ENCODE measurements at places on chromosomes 16 and 17.

- no peak for DNase-seq
Measured at GRCh38 chr16:12958366-12958765, 57.0 kb downstream of the SHISA9 start.

GRCh38 chr17:1112875-1113274, 66.9 kb downstream of the ABR start:
- DNase-seq: no peak

- DNase-seq: no peak
Measured at GRCh38 chr17:41004397-41004796, 4.5 kb downstream of the KRTAP3-1 start.

GRCh38 chr16:30409125-30410060, 2.0 kb downstream of the ZNF771 start:
- peak; percentile 95 for DNase-seq

DNA sequence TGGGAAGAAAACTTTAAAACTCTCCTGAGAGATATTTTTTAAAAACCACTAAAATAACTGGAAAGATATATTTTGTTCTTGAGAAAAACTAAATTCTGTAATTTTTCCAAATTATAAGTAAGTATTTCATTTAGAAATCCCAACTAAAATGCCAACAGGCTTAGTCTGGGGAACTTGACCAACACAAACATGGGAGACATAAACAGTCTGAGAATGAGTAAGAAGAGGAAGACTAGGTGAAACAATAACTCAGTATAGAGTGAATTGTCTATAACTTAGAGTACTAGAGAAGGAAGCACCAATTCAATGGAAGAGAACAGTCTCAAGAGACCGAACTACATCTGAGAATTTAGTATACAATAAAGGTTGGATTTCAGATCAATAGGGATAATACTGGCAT, 2.9 kb downstream of the CMTM1 start:
- DNase-seq: peak; percentile 82

- DNase-seq: no peak
Measured at GRCh38 chr16:8955828-8956227, 7.9 kb downstream of the USP7 start.

- DNase-seq: no peak
Measured at GRCh38 chr17:3762922-3763776, 37.8 kb downstream of the ITGAE start.

GRCh38 chr17:59389066-59389465, 57.6 kb downstream of the YPEL2 start:
- DNase-seq: no peak

DNA sequence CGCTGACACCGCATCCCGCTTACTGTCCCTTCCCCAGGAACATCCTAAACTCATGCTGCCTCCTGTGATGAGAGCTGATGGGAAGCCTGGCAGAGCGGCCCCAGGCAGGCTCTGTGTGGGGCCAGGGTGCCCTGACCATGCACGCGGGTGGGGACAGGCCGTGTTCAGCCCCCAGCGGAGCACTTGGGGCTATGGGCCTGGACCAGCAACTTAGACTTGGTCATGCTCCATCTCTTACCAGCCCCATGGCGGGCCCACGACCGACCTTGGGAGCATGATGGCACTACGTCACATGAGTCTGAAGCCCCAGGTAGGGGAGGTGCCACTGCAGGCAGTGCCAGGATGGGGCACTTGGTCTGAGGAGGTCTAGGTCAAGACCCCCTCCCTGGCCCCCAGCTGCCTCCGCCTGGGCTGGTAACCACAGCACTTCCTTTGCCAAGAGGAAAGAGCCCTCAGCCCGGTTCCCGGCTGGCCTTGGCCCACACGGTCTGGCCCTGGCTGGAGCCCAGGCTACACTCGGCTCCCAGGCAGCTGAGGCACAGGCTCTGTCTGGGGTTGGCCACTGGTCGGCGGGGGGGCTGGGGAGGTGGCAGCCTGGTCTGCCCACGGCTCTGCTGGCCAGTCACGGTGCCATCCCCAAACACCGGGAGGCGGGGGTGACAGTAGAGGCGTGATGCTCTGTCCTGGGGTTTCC, 25.7 kb downstream of the BAHCC1 start:
- peak; percentile 15 for DNase-seq

DNA sequence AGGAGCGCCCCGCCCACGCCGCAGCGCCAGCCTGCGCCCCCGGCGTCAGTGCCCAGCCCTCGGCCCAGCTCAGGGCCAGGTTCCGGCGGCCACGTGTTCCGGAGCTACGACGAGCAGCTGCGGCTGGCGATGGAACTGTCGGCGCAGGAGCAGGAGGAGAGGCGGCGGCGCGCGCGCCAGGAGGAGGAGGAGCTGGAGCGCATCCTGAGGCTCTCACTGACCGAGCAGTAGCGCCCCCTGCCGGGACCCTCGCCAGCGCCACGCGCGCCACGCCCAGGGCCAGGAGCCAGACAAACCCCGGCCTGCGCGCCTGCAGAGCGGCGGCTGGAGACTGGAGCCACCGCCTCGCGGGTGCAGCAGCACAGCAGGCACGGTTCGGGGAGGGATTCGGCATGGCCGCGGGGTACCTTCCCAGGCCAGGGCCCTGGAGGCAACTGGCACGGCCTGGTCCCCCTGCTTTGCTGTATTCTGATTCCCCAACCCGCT, 9.3 kb downstream of the CORO6 start:
- peak; percentile 90 for DNase-seq

DNA sequence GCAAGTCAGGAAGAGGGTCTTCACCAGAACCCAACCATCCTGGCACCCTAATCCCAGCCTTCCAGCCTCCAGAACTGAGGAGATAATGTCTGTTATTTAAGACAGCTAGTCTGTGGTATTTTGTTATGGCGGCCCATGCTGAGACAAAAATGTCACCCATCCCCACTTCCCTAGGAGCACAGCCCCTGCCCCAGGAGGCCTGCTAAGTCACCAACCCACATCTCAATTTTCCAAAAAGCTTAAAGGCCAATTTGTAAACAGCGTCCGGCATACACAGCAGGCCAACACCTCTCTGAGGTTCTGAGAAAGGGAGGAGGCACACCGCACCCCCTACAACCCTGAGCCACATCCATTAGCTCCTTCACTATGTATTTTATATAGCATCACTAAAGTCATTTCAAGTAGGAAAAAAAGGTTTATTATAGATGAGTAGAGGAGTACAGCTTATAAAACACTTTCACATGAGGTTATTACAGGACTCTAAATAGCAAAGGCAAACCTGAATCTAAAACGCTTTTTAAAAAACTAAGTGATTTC, 6.9 kb downstream of the TMEM170A start:
- no peak for DNase-seq

- DNase-seq: peak; percentile 63
Measured at GRCh38 chr17:63984236-63984635, 11.5 kb upstream of the SCN4A start.

GRCh38 chr17:82153745-82154375, 55.8 kb upstream of the FASN start:
- DNase-seq: peak; percentile 82

- peak; percentile 33 for DNase-seq
Measured at GRCh38 chr17:48624544-48625494, 1.3 kb downstream of the HOXB9 start.

GRCh38 chr16:81367821-81368220, 53.1 kb downstream of the GAN start:
- no peak for DNase-seq

- DNase-seq: peak; percentile 74
Measured at GRCh38 chr16:67883872-67884261, 818 bp upstream of the NRN1L start.

GRCh38 chr17:27493088-27493487, 36.8 kb downstream of the KSR1 start:
- no peak for DNase-seq

GRCh38 chr17:4898927-4899326, 409 bp upstream of the C17orf107 start:
- DNase-seq: no peak

DNA sequence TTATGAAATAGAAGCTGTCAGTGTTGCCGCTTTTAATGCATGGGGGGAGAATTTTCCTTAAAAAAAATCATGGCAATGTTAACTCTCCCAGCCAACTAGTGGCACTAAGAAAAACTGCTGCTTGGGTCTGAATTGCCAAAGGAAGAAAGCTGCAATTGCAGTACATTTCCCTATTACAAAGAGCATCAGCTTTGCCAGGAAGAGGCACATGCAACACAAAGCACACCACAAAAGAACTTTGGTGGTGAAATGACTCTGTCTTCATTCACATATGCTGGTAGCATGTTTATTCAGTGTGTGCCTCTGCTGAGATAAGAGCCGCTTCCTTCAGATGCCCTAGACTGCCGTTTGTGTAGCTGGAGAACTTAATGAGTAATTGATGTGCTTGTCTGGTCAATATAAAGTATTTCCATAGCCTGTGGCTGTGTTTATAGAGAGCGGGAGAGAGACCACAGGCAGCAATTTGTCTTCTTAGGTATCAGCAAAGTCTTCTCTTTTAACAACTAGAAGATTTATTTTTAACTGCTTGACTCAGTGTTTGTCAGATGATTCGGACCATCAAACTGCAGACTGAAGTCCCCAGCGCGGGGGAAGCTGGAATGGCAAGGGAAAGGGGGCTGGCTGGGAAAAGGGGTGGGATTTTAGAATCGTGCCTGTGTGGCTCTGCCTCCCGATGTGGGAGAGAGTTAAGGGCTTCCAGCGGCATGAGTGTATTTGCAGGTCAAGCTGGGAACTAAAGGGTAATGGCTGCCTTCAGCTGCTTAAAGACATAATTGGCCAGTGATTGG, 115.1 kb downstream of the MRTFB start:
- DNase-seq: peak; percentile 84

- no peak for DNase-seq
Measured at GRCh38 chr17:45949755-45950320, 49.2 kb upstream of the STH start.

GRCh38 chr17:41519501-41520224, 973 bp upstream of the KRT15 start:
- no peak for DNase-seq

DNA sequence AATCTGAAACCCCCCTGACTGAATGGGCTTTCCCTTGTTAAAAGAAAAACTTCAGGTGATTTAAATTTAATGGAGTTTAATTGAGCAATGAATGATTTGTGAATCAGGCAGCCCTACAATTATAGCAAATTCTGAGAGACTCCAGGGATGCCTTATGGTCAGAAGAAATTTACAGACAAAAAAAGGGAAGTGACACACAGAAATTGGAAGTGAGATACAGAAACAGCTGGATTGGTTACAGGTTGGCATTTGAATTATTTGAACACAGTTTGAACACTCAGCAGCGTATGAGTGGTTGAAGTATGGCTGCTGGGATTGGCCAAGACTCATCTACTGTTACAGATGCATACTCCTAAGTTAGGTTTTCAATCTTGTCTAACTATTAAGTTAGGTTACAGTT, 19.0 kb upstream of the CPHXL start:
- no peak for DNase-seq

DNA sequence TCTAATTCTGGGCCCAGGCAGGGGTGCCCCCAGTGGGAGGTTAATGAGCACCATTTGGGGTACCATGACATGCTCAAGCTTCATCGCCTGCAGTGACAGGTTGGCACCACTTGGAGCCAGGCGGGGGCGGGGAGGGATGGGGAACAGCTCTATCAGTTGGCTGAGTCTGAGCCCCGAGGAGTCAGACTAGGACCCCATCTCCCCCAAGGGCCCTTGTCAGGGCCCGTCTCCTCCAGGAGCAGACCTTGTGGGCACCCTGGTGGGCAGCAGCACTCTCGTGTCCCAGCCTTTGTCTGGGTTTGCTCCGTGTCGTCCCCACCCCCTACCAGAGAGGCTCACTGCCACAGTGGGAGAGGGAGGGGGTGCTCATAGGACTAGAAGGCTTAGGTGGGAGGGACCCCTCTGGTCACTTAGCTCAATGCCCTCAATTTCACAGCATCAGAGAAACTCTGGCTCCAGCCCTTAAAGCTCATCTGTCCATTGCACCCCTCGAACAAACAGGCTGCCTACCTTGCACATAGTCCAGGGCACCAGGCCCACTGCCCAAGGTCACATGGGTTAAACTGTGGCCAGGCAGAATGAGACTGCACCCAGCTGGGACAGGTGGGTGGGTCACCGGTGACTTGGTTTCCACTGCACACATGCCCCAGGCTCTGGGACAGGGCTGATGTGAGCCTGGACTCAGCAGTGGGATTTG, 4.1 kb downstream of the PPP1R9B start:
- DNase-seq: no peak

GRCh38 chr17:29595943-29596774, 3.2 kb downstream of the ANKRD13B start:
- DNase-seq: no peak

DNA sequence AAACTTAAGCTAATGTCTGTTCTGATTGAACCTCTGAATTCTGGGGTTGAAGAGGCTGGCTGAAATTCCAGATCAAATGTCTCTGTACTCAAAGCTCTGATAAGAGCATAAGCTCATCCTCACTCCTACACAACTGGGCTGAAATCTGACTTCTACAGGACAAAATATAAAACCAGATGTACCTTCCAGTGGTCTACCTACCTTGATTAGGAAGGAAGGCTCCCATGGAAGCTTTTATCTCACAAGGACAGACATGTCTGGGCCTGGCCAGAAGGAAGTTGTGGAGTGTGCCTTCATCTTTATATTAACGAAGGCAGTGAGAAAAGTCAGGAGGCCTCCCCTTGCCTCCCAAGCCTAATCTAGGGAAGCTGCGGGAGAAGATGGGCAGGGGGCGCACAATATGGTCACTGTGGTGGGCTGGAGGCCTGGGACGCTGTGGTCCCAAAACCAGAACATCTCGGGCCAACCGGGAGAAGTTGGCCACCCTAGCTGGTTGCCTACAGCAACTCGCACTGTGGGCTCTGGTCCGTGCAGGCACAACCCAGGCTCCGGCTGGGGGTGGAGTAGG, 55.6 kb upstream of the LRRC37A3 start:
- no peak for DNase-seq

DNA sequence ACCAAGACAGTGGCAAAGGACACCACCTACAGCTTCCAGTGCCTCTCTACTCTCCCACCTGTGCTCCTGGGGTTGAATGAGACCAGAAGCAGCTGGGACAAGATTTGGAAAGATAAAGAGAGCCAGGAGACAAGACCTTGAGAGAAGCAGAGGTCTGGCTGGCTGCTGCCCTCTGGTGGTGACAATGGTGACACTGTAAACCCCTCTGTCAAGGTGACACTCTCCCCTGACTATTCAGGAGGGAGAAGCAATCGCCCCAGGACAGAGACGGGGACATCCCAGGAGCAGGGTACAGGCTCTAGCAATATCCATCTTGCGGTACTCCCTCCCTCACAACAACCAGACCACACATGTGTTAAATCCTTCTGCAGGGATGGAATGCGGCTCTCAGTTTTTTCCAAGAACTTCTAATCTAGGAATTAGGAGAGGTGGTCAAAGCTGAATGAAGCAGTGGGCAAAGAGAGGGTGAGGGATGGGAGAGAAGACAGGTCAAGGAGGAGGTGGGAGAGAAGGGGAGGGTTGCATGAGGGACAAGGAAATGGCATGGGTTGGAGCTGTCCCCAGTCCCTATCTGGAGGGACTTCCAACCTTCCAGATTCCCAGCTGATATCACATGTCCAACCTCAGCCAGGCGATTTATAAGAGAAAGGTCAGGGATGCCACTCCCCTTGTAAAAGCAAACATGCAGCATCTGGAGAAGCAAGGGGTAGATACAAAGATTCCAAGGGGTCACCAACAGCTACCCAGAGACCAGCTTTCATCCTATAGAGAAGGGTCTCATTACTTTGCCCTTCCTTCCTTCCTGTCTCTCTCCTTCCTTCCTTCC, 2.9 kb downstream of the PHOSPHO1 start:
- peak; percentile 84 for DNase-seq
